ENCODE measurements at places on chromosomes 6 and 20. TPM values are rescaled to one million over a fixed set of nuclear protein-coding genes. Genes with fewer than 3 reads are reported as not detected.

Gene PSORS1C2
- total RNA-seq, result not detected

Gene SLC17A3
- total RNA-seq, result not detected

Gene SLC25A27
- total RNA-seq, result 16.2 TPM

Gene PPP1R3G
- total RNA-seq, result 10.7 TPM

Gene HS3ST5
- total RNA-seq, result not detected

Gene VGLL2
- total RNA-seq, result 1.7 TPM

Gene LTA
- total RNA-seq, result not detected

Gene ID1
- total RNA-seq, result 103 TPM

Gene BPIFA1
- total RNA-seq, result not detected

Gene KHDRBS2
- not detected for total RNA-seq

Gene RHAG
- 0.60 TPM for total RNA-seq

Gene SLC13A3
- total RNA-seq, result 0.71 TPM

Gene CRISP2
- total RNA-seq, result not detected

Gene C20orf144
- 0.29 TPM for total RNA-seq

Gene ETV7
- total RNA-seq, result 0.47 TPM

Gene ZC2HC1B
- not detected for total RNA-seq

Gene SLC18B1
- total RNA-seq, result 5.9 TPM

Gene C6orf58
- total RNA-seq, result not detected

All from left cardiac atrium (tissue), 4 donors.